Activated gamma-delta T cell (primary cell): ENCODE measurements at places on chromosomes 6 and 20.

DNA sequence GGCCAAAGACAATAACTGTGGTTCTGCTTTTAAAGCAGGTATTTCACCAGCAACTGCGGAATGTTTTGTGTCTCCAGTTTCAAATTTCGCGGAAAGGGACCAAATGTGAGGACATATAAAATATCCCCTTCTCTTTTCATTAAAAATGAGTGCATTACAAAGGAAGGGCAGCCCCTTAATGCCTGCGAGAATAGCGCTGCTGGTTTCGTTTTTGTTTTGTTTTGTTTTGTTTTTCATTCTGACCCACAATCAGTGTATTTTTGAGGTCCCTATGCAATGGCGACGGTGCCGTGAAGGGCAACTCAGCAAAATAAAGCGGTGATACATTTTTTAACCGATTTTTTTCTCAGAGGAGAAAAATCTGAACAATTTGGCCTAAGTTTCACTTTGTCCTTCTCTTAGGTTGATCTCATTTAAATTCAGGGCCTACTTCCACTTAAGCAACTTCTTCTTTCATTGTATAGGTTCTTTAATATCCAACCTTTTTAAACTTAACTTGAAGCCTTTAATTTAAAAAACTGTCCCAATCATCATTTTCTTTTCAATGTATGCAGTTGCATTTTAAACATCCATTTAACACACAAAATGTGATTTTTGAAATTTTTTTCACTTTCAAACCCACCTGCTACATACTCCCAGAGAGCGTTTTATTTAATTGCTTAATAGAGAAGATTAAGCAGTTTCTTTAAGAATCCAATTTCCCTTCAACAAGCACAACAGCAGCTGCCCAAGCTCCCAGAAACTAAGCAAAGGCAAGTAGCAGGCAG is 2.9 kb upstream of the HIVEP2 start:
- DNase-seq, result no peak

GRCh38 chr6:40247516-40248115 is 313.4 kb upstream of the MOCS1 start:
- DNase-seq, result no peak

DNA sequence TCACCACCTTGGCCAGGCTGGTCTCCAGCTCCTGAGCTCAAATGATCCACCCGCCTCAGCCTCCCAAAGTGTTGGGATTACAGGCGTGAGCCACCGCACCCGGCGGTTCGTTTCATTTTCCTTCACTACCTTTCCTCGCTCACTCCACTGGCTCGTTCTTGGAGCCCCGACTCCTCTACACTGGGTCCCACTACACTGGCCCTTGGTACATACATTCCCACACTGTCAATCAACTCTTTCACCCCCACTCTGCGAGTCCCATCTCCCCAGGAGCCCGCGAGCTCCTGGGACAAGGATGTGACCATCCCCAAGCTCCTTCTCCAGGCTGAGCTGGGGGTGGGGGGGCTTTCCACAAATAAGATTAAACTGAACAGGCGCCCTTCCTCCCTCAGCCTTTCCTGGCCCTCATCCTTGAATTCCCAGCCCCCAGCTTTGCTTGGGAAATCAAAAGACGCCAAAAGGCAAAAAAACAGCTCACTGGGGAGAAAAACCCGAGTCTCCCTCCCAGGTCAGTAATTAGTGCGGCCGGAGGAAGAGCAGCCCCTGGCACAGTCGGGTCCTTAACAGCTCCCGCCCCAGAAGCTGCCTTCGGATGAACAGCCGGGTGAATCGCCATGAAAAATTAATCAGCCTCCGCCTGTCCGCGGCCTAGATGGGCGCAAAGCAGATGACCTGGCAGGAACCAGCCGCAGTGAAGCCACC is 42.8 kb upstream of the LY86 start:
- DNase-seq, result no peak

GRCh38 chr6:37311741-37312473 is 41.9 kb upstream of the RNF8 start:
- DNase-seq, result no peak

DNA sequence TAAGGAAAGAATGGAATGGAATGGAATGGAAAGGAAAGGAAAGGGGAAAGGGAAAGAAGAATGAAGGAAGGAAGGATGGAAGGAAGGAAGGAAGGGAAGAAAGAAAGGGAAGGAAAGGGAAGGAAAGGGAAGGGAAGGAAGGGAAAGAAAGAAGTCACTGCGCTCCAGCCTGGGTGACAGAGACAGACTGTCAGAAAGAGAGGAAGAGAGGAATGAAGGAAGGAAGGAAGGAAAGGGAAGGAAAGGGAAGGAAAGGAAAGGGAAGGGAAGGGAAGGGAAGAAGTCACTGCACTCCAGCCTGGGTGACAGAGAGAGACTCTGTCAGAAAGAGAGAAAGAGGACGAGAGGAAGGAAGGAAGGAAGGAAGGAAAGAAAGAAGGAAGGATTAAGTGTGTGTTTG is 221.2 kb upstream of the LAMP5 start:
- no peak for DNase-seq

DNA sequence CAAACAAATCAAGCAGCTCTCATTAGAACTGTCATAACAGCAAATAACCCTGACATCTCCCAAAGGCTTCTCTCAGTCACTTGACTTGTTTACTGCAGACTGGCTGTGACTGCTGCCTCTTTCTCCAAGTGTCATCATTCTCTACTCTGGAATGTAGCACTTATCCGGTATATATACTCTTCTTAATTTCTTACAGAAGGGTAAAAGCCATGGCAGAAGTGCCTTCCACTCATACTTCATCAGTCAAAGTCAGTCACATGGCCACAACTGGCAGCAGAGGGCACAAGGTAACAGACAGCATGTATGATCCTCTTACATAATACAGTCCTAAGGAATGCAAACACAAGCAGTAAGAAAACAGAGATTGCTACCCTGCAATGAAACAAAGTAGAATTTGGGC is 9.3 kb downstream of the NAPB start:
- no peak for DNase-seq

- DNase-seq, result no peak
Observed at GRCh38 chr6:120681204-120681603, 653.1 kb downstream of the TBC1D32 start.

DNA sequence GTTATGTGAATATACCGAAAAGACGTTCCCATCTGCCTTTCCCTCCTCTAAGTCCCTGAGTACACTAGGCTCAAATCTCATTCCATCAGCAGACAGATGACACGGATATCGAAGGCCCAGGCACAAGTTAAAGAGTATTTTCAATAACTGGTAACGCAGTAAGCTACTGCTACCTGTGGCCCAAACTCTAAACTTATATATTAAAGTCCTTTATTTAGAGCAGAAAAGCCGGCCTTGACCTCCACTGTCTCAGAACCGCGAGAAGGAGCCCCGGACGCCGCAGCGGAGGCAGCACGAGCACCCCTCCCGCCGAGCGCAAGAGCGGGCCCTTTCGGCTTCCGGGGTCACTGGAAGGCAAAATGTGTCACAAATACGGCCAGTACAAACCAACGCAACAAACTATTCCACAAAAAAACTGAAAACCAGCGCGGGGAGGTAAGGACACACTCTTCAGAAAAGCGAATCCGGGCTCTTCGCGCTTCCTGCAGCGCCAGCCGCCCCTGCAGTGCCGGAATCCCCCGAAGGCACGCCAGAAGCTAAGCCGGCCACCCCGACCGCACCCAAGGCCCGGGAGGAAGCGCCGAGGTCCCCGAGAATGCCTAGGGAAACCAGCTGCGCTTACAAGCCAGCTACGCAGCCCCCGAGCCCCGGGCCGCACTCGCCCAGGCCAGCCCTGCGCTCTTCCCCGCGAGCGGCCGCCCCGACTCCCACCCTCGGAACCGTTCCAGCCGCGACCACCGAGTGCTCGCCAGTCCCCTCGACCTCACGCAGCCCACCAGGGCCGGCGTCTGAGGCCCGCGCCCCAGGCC is 681 bp downstream of the DIDO1 start:
- DNase-seq, result peak; percentile 50

GRCh38 chr6:134123666-134124208 is 71.3 kb upstream of the SLC2A12 start:
- DNase-seq, result no peak

DNA sequence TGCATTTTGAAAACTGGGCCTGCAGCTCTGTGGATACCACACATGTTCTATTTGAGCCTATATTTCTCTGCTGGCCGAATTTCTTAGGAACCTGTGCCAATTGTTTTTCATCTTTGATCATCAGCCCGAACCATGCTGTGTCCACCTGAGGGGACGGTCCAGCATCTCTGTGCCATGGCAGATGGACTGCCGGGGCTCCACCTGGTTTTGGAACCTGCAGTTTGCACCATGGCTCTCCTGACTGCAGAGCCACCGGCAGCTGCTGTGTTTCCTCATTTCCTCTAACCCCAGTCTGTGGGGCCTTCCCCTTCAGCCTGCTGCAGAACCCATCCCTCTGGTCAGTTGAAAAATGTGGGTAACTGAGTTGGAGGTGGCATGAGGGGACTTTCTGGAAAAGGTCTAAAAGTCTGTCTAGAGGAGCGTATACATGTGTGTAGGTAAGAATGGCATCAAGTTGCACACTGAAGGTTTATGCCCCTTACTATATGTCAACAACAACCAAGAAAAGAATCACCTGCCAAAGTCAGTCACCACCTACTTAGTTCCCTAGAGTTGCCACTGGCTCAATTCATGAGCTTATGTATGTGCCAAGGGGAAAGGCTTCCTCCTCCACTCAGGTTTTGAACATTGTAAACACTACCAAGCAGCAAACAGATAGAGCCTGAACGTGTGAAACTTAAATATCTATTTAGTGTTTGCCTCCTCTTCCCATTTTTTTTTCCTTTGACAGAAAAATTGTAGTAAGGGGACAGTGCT is 548.2 kb downstream of the PRKN start:
- DNase-seq, result no peak
